ENCODE measurements at places on chromosomes 13 and 19. TPM values are rescaled to one million over a fixed set of nuclear protein-coding genes. Genes with fewer than 3 reads are reported as not detected.

- DNase-seq: no peak
Measured at GRCh38 chr13:20175907-20176652, 15.2 kb upstream of the GJA3 start.

GRCh38 chr19:8329996-8330395 is 8.7 kb downstream of the RPS28 start:
- no peak for DNase-seq

- DNase-seq: no peak
Measured at GRCh38 chr13:48156466-48156865, 61.6 kb upstream of the MED4 start.

The IL4I1 gene
- 0.29 TPM for total RNA-seq

The FFAR2 gene
- total RNA-seq: not detected

DNA sequence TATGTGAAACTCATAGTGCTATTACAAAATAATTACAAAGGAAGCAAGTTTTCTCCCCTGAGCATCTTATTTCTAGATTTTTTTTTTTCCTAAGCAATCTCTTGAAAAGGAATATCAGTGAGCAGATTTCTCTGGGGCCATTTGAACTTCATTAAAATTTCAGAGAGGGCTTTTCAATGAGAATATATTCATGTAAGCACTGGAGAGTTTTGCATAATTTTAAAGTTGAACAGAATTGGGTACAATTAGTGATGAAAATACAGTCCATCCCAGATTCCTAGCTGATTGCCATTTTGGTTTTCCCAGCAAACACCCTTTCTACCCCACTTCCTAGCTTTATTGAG is 66.8 kb upstream of the RNF113B start:
- no peak for DNase-seq

The PTPRS gene
- total RNA-seq: 106 TPM

The PRODH2 gene
- total RNA-seq: not detected

The ZNF583 gene
- not detected for total RNA-seq

DNA sequence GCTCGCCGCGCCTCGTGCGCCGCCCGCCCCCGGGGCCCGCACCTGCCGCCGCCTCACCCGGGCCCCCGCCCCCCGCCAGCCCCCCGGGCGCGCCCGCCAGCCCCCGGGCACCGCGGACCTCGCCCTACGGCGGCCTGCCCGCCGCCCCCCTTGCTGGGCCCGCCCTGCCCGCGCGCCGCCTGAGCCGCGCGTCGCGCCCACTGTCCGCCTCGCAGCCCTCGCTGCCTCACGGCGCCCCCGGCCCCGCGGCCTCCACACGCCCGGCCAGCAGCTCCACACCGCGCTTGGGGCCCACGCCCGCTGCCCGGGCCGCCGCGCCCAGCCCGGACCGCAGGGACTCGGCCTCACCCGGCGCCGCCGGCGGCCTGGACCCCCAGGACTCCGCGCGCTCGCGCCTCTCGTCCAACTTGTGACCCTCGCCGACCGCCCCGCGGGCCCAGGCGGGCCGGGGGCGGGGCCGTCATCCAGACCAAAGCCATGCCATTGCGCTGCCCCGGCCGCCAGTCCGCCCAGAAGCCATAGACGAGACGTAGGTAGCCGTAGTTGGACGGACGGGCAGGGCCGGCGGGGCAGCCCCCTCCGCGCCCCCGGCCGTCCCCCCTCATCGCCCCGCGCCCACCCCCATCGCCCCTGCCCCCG is 17.2 kb downstream of the POLRMT start:
- DNase-seq: no peak
